ENCODE measurements at places on chromosomes 1 and 21.
A peak's percentile ranks its signal among the peaks of the same experiment; 100 is the strongest.

- DNase-seq = no peak
These were observed 104.2 kb downstream of the KIAA0319L start for GRCh38 chr1:35453031-35453430.

GRCh38 chr1:12386130-12386529 lies 156.3 kb downstream of the VPS13D start:
- no peak for DNase-seq

DNA sequence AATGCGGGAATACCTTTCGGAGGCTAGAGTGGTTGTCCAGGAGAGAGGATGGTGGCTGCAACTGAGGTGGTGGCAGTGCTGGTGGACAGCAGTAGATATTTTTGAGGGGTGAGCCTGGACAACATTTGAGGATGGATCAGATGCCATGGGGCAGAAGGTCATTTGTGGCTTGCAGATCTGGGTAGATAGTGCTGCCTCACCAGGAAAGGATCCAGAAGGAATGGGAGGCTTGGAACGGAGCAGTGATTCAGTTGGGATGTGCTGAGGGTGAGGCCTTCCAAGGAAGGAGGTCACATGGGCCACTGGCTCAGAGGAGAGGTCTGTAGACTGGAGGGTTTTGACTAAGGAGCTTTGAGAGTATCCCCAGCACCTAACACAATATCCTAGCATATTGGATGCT lies 110.8 kb upstream of the KAZN start:
- DNase-seq = no peak

GRCh38 chr1:21268281-21269239 lies 21.7 kb downstream of the ECE1 start:
- peak; percentile 84 for DNase-seq

DNA sequence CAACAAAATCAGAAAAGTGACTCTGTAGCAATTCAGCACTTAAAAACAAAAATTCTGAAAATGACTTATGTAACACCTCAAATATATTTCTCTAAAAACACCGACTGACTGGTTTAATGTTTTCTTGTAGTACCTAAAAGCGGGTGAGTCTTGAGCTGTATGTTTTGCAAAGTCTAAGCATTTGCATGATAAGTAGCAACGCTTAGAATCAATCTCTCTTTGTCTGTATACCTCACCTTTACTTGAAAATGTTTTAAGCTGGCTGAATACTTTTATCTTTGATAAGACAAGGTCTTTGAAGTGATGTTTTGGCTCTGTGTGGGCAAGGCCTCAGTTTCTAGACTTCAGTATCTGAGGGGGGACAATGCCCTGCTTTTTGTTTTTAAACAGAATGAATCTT lies 8.2 kb downstream of the ITPKB start:
- no peak for DNase-seq

DNA sequence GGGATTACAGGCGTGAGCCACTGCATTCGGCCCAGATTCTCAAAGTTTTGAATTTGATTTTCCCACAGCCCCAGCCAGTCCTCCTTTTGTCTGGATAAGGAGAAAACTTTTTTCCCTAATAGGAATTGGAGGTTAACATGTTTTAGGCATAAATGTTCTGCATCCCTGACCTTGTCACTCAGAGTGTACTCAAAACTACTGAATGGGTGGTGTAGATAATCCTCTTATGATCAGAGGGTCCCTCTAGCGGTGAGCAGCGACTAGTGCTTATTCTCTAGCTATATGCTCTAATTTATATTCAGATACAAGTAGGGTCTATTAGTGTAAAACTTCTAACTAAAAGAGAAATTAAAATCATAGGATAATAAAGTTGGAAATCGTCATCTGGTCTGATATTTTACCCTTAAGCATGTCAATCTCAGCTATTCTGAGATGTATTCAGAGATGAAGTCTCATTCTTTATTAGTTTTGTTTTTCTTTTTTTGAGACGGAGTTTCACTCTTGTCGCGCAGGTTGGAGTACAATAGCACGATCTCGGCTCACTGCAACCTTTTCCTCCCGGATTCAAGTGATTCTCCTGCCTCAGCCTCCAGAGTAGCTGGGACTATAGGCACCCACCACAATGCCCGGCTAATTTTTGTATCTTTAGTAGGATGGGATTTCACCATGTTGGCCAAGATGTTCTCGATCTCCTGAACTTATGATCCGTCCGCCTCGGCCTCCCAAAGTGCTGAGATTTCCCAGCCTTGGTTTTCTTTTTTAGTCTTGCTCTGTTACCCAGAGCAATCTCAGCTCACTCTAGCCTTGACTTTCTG lies 2.7 kb upstream of the PSMD4 start:
- peak; percentile 93 for DNase-seq

All from NCI-H510A treated with DMSO at 0.1 percent for 48 hours (cell line).